ENCODE measurements at places on chromosomes 13 and 19.
A peak's percentile ranks its signal among the peaks of the same experiment; 100 is the strongest.

GRCh38 chr19:35228177-35228930 is at the start of gene FAM187B:
FAM187B (minus strand) TSS chr19:35228739; CDS start chr19:35228680, 59 bp downstream.
- no peak for DNase-seq

DNA sequence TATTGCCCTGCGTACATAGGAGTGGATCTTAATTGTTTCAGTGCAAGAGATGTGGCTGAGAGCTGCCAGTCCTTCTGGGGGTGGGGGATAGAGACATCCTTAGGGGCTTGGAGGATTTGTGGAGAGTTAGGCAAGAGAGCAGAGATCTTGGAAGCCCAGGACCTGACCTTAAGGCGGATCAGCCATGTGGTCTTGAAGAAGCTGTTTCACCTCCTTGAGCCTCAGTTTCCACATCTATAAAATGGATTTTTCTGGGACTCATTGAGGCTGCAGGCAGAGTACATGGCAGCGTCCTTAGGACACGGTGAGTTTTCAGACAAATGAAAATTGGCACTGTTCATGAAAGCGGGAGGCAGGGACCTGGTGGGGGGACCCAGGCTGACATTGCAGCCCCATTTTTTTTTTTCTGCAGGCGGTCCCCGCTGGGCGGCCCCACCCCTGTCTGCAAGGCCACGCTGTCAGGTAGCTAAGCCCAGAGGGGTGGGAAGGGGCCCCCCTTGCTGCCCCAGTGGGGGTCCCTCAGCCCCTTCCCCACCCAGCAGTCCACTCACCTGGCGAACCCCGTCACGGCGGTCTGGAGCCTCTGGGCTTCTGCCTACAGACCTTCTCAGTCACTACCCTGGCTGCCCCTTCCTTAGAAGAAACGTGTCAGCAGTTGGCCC is 30.0 kb downstream of the PDE4A start:
- no peak for DNase-seq

DNA sequence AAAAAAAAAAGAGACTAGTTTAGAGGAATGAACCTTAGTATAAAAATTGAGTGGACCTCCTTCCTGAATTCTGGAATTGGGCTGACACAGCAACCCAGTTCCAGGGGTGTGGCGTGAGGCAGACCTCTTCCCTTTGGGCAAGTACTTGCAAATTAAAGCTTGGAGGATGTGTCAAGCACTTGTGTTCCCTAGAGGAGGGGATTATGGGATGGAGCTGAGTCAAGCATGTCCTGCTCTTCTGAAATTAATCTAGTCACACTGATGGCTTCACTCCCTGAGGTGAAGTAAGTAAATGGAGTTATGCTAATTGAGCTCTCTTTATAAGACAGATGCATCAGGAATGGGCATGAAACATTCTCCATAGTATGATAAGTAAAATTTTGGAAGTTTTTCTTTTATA is 107.7 kb upstream of the HTR2A start:
- DNase-seq = no peak

- no peak for DNase-seq
Observed at GRCh38 chr19:15107061-15108010, at the start of gene SYDE1. SYDE1 (plus strand) TSS chr19:15107401; CDS start chr19:15107434, 33 bp downstream.

GRCh38 chr13:77422724-77423123 is 95.8 kb upstream of the MYCBP2 start:
- no peak for DNase-seq

DNA sequence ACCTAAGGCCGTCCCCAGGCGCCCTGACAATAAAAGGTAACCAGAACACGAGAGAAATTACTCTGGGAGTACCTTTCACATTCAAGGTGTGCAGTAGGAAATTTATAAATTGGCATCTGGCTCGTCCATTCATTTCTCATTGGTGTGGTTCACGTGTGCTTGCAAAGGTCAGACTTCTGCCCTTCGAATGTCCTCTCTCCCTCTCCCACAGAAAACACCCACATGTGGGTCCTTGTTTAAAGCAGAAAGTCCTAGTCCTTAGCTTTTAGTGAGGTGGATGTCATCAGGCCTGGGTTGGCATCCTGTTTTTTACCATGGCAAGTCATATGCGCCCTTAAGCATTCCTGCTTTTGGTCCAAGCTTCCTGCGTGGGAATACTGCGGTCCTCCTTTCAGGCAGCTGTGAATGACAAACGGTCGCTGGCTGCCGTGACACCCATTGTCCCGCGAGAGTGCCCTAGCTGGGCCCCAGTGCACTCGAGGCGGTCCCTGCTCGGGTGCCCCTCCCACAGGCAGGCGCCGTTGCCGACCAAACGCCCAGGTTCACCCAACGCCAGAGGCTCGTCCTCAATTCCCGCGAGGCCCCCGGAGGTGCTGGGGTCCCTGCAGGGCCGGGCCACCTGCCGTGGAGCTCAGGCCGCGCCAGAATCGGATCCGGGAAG is at the start of gene NUDT19:
TSS of gene NUDT19 (plus strand) at position 531 of the 661 bp plus-strand sequence. CDS start 140 bp downstream, outside the sequence.
- DNase-seq = peak; percentile 82

GRCh38 chr13:36362914-36363313 is 16.7 kb upstream of the SPART start:
- DNase-seq = no peak

DNA sequence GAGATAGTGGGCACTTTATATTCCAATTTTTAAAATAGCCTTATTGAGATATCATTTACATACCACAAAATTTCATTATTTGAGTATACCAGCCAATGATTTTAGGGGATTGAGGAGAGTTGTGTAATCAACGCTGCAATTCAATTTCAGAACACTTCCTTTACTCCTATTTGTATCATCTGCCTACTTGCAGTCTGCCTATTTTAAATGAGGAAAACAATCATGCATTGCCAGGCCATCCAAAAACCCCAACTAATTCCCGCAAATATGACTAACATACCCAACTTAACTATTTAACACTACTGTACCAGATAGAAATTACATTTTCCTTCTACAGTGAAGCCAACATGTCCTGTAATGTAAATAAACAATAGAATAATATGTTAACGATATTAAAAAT is 26.7 kb downstream of the CAB39L start:
- no peak for DNase-seq

DNA sequence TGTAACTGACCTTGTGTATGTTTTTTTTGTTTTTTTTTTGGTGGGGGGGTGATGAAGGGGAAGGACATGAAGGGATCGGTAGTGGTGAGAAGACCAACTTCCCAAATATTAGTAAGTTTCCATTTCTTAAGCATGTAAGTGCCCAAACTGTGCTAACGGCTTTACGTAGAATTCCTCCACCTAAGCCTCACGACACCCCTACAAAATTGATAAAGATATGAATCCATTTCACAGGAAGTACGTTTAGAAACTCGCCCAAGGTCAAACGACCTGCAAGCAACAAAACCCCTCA is 649 bp downstream of the UQCRFS1 start:
- DNase-seq = no peak

- no peak for DNase-seq
Observed at GRCh38 chr19:16295057-16295456, 29.6 kb upstream of the KLF2 start.

DNA sequence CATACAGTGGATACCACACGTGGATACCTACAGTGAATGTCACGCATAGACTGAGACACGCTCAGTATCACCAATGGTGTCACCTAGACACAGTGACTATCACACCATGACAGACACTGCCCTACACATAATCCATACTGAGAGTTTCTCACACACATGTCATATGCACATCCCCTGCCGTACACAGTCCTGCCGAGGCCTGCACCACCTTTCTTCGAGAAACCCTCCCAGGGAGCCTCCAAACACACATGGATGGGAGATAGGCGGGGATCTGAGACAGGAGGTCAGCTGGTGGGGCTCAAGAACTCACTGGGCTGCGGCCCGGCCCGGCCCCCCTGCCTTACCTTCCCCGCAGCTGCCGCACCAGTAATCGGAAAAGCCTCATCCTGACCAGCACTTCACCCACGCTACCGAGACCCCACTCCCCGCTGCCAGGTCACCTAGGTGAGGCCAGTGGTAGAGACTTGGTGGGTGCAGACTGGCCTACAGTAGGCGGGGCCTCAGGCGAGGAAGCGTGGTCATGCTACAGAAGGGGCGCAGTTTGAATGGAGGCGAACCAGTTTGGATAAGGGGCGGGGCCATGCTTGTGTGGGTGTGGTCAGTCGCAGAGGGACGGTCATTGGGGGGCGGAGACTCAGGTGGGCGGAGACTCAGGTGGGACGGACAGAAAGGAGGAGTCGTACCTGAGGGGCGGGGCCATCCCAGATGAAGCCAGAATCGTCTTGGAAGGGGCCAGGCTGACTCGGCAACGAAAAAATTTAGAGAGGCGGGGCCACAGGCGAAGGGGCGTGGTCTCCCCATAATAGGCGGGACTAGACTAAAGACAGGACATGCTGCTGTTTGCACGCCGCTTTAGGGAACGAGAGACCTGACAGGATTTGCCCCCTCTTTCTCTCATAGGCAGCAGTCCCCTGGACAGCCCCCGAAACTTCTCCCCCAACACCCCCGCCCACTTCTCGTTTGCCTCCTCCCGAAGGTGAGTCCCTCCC is 2.1 kb downstream of the MAST1 start:
- DNase-seq = no peak

- DNase-seq = no peak
Observed at GRCh38 chr13:33509642-33510229, 224.2 kb upstream of the STARD13 start.

DNA sequence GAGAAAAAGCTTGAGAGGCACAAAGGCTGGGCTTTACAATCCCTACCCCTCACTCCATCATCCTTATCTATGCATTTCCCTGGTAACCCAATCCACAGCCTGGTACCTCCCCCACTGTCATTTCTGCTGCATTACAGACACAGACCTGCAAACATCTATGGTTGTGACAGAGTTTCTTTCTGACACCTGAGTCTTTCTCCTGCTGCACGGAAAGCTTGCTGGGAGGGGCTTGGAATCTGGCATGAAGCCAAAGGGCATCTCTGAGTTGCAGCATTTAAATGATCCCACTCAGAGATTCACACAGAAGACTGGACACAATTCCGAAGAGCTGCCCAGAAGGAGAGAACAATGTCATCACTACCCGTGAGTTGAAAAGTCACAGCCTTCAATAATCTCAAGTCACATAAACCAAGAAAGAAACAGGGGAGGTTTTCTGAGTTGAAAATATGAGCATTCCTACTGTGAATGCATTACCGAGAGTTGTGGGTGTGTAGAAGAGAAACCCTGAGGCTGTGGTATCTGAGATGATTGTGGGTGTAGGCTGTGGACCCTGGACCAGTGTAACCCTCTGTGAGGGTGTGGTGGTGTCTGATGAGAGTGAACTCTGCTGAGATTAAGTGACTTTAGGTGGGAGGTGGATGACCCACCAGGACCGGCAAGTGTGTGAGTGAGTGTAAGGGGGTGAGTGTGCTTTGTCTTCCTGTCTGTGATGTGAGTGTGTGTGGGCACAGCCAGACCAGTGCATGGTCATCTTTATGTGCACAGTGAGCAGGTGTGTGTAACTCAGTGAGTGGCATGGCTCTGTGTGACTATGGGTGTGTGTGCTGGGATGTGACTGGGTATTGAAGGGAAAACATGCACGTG is at the start of gene LGALS14:
TSS of gene LGALS14 (plus strand) at position 301 of the 864 bp plus-strand sequence. CDS start at position 349, 48 bp downstream.
- DNase-seq = no peak

DNA sequence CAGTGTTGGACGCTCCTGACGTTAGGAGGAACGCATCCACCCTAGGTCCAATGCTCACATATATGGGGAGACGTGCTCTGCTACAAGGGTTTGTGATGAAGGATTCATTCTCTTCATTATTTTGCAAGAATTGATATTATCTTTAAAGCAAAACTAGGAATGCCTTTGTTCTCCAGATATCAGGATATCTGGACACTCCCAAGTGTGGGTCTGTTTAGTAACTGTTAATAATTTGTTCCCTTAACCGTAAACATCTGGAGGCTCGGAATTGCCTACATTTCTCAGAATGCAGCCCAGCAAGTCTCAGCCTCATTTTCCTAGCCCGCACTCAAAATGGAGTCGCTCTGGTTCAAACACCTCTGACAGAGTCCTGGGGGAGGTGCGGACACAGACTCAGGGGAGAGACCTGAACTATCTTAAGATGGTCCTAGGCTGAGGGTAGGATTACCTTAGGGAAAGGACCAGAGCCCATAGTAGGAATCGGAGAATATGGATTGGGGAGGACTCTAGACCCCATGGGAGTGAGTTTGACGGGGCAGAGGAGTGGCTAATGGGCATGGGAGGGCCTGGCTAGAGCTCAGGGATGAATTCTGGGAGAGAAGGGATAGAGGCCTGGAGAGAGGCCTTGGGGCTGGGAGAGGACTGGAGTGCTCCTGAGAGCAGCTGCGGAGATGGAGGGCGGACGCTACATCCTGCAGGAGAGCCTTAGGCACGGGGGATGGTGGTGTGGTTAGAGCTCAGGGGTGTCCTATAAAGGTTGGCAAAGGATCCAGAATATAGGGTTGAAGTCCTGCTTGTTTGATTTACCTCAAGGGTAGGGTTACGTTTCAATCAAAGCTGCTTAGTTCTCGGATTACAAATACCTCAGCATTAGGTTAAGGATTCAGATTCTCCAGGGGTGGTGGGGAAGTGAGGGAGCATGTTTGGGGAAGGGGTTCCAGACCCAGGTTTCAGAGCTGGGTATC is 43.2 kb downstream of the ZNF331 start:
- no peak for DNase-seq

DNA sequence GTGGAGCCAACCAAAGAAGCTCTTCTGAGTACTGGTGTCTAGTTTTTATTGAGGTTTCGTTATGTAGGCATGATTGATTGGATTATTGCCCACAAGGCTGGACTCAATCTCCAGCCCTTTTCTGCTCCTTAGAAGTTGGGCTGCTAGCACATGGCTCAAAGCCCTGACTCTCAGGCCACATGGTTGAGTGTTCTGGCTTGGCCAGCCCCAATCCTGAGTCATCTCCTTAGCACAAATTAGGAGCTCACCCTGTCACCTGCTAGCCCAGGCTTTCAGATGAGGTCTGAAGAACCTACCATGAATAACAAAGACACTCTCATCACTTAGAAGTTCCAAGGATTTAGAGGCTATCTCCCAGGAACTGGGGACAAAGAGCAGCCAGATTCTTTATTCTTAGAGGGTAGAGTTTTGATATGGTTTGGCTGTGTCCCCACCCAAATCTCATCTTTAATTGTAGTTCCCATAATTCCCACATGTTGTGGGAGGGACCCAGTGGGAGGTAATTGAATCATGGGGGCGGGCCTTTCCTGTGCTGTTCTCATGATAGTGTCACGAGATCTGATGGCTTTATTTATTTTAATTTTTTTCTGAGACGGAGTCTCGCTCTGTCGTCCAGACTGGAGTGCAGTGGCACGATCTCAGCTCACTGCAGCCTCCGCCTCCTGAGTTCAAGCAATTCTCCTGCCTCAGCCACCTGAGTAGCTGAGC is 11.3 kb downstream of the DPY19L3 start:
- DNase-seq = peak; percentile 29

Data from NCI-H446 (cell line).